Stimulated activated CD8-positive, alpha-beta memory T cell treated with anti-CD3 and anti-CD28 coated beads, Interleukin-2, amount 100 ng/mL, for 1 hour (primary cell): ENCODE measurements at places on chromosomes 11 and 22.

- no peak for DNase-seq
These were observed 3.0 kb downstream of the C11orf68 start for GRCh38 chr11:65915821-65916251.

DNA sequence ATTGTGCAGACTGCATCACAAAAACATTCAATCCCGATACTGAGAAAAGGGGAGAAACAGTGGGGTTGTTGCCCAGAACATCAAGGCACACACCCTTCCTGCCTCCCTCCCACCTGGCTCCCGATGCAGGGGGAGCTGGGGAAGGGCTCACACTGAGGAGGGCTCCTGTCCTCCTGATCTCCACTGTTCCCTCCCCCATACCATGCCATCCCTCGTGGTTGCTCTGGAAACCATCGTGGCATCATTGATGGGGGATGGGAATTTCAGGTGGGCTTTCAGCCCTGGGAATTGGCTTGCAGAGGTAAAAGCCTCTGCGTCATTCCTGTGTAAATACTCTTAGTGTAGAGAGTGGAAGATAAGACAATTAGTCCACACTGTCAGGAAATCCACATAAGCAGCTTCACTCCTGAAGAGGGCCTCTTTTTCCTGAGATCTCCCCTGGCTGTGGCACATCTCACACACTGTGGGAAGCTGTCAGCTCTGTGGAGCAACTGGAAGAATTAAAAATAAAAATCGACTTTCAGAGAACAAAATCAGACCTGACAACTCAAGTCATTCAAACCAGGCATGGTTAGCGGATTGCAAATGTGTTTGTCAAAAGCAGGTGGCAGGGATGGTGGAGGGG lies 176.0 kb downstream of the CHST1 start:
- DNase-seq: no peak

GRCh38 chr11:27972522-27973170 lies 135.3 kb downstream of the KIF18A start:
- no peak for DNase-seq

GRCh38 chr11:6388748-6389147 lies 1.5 kb upstream of the SMPD1 start:
- DNase-seq: no peak

DNA sequence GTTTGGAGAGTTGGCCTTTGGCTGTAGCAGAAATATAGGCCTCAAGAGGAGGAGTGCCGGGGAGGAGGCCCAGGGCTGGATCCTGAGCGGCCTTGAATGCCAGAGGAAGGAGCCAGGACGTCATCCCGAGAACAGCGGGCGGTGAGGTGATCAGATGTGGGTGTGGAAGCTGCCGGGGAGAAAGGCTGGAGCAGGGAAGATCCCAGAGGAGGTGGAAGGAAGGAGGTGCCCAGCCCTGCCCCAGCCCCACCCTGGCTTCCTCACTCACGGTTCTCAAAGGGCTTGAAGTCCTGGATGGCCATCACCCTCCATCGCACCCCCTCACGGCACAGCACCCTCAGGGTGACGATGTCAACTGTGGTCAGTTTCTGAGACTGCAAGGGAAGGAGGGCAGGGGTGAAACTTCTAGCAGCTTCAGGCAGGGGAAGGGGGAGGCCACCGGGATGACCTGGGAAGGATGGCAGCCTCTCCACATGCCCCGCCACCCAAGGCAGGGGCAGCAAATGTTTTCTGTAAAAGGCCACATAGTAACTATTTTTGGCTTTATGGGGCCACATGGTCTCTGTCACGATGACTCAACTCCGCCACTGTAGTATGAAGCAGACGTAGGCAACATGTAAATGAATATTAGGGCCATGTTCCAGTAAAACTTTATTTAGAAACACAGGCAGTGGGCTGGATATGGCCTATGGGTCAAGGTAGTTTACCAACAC lies 10.7 kb downstream of the IL2RB start:
- DNase-seq: no peak

GRCh38 chr11:46265764-46266163 lies 11.7 kb upstream of the CREB3L1 start:
- DNase-seq: no peak

DNA sequence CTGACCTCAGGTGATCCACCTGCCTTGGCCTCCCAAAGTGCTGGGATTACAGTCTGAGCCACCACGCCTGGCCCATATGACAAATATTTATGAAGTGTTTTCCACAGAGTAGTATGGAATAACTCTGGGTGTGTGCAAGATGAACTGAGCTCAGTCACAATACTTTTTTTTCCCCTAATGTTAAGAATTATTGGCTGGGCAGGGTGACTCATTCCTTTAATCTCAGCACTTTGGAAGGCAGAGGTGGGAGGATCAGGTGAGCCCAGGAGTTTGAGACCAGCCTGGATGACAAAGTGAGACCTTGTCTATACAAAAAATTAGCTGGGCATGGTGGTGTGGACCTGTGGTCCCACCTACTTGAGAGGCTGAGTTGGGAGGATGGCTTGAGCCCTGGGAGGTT lies 6.4 kb downstream of the PTPRJ start:
- DNase-seq: no peak

DNA sequence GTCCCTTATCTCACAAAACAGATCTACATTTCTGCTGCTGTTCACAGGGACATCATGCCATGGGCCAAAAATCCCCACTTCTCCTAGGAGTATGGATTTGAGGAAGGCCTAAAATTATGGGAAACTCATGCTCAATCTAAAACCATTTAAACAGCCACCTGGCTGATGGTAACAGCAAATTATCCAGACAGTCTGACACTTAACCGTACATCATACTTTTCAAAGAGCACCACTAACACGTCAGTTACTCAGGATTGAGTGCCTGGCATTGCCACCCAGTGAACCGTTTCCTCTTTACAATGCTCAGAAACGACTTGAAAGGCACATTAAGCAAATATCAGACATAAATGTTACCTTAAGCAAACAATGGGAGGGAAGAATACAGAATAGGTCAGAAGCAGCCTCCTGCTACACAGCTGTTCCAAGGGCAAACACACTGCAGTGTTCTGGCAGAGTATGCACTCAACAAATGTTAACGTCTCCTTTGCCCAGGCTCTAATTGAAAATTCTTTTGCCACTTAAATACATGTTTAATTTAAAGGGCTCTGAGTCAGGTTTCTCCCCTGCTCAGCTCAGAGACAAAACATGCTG lies 18.8 kb upstream of the SLC36A4 start:
- DNase-seq: no peak

DNA sequence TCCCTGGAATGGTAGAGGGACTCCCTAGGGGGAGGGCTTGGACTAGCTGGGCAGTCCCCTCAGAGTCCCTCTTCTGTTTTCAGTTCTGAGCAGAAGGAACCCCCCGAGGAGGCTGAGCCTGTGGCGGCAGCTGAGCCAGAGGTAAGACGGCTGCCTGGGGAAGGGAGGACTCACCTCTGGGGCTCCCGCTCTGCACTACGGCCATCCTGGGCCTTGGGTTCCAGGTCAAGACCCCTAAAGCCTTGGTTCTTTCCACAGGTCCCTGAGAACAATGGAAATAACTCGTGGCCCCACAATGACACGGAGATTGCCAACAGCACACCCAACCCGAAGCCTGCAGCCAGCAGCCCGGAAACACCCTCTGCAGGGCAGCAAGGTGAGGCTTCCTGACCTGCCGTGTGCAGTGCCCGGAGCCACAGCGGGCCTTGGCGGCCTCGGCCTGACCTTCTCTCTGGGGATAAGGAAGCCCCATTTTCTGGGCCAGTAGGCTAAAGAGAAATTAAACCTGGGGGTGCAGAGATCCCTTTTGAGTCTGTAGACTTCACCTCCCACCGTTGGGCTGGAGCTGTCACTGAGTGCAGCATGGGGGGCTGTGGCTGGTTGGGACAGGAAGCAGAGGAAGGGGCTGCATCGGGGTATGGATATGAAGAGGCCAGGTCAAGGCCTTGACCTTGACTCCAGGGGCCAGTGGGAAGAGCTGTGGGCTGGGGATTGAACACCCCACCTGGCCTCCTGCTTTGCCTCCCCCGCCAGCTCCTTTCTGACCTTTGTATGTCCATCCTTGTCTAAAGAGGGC lies 15.0 kb downstream of the INCENP start:
- DNase-seq: no peak

DNA sequence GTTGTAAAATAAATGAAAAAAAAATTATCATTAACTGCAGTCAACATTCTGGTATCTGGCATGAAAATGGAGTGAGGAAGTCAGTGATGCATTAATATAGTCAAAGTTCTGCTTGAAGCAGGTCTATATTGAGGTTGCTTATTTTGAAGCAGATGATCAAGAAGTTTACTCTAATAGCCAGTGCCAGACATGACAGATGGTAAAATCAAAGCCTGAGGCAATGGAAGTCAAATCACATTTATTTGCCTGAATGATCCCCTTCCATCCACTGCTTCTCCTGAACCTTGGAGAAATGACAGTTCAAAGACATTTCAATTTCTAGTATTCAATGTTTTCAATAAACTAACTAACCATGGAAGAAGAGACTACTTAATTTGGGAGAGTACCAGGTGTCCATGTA lies 430.0 kb downstream of the FAM181B start:
- no peak for DNase-seq

GRCh38 chr11:131609921-131610320 lies 239.5 kb downstream of the NTM start:
- no peak for DNase-seq

DNA sequence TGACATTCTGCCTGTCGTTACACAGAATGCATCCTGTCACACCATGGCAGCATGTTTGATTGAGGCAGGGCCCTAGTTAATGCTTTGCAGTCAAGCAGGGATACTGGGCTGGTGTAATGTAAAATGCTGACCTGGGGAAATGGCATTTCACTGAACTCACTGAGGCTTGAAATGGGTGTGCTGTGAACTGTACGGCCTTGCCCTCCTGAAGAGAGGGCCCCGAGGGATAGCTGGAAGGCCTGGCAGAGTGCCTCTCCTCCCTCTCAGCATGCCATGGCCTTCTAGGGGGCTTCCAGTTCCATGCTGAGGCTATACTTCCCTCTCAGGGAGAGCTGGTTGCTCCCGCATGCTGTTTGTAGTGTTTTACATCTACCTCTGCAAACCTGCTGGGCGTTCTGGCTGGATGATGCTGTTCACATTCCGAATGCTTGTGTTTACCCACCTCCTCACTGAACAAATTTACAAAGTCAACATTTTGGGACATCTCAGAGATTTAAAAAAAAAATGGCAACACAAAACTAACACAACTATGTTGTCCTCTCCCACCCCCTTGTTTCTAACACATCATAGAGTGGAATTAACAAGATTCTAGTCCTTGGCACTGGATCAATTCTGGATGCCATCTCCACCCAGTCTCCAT lies 416.7 kb upstream of the CADM1 start:
- DNase-seq: no peak

- no peak for DNase-seq
These were observed 5.4 kb upstream of the MMP8 start for GRCh38 chr11:102729849-102730815.

GRCh38 chr11:8917157-8917825 lies 6.3 kb downstream of the AKIP1 start:
- DNase-seq: no peak

- no peak for DNase-seq
These were observed 2.2 kb upstream of the RANBP1 start for GRCh38 chr22:20113551-20114310.

DNA sequence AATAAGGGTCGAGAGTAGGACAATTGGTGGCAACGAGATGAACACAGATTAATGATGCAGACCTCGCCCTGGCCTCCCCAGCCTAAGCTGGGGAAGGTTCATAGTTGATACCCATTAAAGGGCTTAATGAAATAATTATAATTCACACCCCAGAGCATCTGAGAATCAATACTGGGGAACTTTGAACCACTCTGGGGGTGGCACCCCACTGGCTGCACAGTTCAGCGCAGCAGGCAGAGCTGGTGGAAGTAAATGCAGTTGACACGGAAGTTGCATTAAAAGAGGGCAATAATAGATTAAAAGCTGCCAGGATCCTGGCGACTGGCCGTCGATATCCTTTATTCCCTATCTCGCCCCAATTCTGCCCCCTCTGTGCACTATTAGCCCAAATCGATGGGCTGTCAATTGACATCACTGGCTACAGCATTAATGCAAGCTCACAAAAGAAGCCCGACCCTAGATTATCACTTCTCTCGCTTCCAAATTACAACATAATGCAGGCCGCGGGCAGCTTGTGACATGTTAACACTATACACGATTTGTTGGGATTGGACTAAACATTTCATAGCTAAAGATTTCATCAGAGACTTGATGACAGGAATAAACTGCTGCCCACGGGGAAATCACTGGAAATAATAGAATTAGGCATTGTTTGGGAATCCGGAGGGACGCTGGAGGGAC lies 14.5 kb downstream of the HSPA8 start:
- DNase-seq: no peak

- DNase-seq: no peak
These were observed 38.1 kb downstream of the NUP50 start for GRCh38 chr22:45201678-45202332.

- no peak for DNase-seq
These were observed 30.4 kb downstream of the CYP2R1 start for GRCh38 chr11:14861680-14862079.

DNA sequence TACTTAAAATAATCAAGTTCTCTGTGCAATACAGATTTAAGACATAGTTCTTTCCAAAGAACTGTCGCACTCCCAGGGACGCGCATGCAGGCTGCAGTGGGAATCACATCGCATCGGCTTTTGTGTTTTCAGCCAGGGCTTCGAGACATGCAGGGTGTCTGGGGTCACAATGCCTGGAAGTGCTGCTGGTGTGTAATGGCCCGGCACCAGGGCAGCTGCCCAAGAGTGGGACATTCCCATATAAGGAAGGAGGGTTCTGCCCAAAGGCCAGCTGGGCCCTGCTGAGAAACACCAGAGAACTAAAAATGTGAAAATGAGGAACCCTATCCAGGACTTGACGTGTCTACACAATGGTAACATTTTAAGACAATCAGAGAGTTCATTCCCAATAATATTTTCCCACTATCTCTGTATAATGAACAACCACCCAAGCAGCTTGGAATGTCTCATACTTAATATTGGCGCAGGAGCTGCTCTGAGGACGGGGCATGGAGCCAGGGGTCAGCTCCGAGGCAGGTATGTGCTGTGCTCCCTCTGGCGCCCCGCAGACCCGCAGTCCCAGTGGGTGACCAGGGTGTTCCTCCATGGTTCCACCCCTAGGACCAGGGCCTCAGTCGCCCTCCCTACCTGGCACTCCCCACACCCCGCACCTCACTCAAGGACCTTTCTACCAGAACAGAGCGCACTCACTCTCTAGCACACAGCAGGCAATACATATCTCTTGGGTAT lies 11.3 kb downstream of the MCAT start:
- DNase-seq: no peak

GRCh38 chr22:20224917-20225692 lies 43.0 kb downstream of the RTN4R start:
- no peak for DNase-seq

DNA sequence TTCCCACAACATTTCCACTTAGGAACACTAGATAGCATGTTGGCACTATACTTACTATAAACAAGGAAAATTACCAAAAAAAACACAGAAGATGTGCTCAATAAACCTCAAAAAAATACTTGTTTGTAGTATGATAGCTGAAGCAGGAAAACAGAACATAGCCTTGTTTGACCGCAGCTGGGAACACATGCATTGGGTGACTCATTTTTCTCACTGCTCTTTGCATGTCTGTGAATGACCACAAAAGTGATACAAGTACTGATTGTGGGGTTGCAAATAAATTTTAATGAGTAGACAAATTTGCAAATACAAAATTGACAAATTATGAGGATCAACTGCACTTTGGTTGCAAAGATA lies 22.8 kb upstream of the GUCY1A2 start:
- DNase-seq: no peak

GRCh38 chr11:109264128-109264527 lies 157.9 kb upstream of the C11orf87 start:
- no peak for DNase-seq
